ENCODE measurements at places on chromosomes 3 and 15.

- DNase-seq, result no peak
These were observed 18.7 kb downstream of the IGSF11 start for GRCh38 chr3:119015942-119016341.

GRCh38 chr3:99883138-99883461 lies 65.4 kb downstream of the CMSS1 start:
- no peak for DNase-seq

GRCh38 chr3:44330444-44330843 lies 8.1 kb upstream of the TCAIM start:
- DNase-seq, result no peak

DNA sequence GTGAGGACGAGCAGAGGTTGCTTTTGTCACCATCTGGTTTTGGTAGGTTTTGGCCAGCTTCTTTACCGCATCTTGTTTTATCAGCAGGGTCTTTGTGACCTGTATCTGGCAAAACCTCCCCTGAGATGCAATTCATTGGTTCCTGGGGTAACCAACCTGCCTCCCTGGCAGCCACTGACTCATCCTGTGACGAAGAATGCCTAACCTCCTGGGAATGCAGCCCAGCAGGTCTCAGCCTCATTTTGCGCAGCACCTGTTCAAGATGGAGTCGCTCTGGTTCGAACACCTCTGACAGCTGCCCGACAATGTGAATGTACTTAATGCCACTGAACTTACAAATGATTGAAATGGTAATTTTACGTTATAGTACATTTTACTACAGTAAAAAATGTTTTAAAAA lies 6.8 kb upstream of the ADAMTS17 start:
- DNase-seq, result no peak

GRCh38 chr15:47897525-47897924 lies 180.2 kb downstream of the SEMA6D start:
- DNase-seq, result no peak

DNA sequence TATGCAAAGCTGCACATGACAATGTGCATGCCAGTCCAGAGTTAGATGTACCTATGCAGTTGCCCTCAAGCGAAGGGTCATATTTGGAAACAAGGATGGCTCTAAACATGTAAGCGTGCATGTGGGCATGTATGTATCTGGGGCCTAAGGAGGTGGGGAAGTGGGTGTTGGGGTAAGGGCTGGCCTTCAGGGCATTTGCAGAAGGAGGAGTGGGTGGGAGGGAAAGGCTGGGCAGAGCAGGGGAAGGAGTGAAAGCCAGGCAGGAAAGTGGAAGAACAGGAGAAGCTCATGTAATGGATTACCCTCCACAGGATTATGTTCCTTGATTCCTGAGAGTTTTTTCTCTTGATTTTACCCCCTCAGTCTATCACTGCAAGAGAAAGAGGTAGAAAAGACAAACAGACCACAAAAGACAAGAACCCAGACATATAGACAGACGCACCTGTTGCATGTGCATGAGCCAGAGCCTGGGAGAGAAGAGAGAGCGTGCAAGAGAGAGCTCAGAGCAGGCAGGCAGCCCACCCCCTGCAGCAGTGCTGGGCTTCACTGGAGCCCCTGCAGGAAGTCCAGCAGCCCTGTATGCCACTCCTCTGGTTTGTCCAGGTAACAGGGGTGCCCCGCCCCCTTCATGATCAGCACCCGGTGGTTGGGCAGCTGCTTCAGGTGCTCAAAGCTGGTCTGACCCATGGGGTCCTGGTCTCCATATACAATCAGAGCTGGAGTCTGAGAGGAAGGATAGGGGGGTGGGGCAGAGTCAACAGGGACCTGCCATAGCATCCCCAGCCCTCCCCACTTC lies 1.8 kb upstream of the PCBP4 start:
- DNase-seq, result no peak

DNA sequence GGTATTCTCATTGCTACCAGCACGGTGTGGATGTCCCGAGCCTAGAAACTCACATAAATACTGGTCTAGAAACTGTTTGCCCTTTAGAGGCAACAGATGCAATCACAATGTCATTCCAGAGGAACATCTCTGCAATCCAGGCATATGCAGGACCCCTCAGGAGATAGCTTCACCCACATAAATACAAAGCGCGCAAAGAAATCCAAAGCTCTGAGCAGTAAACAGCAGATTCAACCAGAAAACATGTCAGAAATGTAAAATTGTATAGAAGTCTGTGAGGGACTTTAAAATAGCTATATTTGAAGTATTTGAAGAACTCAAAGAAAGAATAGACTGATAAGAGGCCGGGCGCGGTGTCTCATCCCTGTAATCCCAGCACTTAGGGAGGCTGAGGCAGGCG lies 291.7 kb downstream of the FAM43A start:
- DNase-seq, result no peak

GRCh38 chr3:143348486-143349327 lies 229.1 kb downstream of the CHST2 start:
- DNase-seq, result no peak

DNA sequence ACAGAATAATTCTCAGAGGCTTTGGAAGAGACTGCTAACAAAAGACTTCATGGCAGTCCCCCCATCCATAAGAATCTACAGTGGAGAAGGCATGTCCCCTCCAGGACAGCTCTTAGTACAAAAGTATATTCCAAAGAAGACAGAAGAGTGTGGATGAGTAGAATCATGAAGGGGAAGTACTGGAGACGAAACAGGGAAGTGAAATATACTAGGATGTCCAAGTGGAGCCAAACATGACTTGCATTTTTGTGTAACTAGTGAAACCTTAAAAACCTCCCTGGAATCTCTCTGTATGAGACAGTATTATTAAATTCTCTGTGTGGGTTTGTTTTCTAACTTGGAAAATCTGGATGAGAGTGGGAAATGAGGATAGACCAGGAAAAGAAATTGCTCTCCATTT lies 312.4 kb downstream of the RSL24D1 start:
- no peak for DNase-seq

- peak; percentile 69 for DNase-seq
These were observed 860 bp downstream of the RASA2 start for GRCh38 chr3:141487521-141488252.

DNA sequence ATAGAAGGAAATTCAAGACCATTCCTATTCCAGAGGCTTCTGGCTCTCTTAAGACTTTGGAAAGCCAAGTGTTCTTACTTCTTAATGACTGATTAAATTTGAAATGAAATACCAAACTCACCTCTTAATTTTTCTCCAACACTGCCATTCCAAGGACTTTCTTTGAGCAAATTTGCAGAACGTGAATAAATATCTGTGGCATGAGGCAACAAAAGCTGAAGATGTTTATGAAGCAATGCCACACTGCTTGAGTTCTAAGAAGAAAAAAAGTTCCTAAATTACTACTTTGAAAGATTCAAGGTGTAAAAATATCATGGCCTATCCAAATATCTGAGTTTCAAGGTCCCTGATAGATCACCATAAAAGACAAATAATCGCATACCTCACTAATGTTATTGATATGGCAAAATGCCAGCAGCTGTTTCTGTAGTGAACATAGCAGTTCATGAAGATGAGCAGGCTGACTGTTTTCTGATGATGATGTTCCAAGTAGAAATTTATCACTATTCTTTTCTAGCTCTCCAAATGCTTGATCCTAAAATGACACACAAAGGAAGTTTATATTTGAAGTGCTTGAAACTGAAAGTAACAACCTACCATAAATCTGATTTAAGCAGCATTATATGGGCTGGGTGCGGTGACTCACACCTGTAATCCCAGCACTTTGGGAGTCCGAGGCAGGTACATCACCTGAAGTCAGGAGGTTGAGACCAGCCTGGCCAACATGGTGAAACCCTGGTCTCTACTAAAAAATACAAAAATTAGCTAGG lies 104.4 kb downstream of the HERC1 start:
- DNase-seq, result no peak

DNA sequence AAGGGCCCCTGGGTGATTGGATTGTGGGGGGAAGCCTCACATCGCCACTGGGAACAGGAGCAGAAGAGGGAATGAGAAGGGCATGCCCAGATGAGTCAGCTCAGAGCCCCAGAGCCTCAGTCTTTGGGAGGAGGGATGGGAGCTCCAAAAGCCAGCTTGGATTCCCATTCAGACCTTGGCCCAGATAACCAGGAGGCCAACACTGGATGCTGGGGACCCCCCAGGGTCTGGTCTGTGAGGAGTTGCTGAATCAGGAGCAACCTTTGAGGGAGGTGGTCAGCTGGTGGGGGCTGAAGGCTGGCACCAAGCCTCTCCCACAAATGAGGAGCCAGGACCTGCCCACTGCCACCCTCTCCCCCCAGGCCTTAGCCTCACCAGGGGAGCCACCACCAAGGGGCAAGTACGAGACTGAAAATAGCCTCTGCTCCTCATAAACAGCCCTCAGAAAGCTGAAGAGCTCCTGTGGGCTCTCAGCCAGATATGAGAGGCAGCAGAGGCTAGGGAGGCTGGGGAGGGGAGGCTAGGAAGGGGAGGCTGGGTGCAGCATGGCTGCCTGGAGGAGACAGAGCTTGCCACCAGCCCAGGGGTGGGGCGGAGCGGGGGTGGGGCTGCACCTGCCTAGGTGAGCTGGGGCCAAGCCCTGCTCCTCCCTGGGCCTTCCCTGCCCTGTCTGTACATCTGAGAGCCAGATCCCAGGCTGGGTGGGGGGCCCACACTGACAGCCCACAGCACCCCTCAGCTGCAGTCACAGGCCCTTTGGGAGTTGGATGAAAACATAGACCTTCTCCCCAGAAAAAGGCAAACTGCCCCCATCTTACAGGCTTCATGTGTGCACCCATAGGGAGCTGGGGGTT lies 99.8 kb downstream of the SEC22A start:
- no peak for DNase-seq

- DNase-seq, result no peak
These were observed 1.7 kb downstream of the TM4SF4 start for GRCh38 chr3:149476225-149476624.

DNA sequence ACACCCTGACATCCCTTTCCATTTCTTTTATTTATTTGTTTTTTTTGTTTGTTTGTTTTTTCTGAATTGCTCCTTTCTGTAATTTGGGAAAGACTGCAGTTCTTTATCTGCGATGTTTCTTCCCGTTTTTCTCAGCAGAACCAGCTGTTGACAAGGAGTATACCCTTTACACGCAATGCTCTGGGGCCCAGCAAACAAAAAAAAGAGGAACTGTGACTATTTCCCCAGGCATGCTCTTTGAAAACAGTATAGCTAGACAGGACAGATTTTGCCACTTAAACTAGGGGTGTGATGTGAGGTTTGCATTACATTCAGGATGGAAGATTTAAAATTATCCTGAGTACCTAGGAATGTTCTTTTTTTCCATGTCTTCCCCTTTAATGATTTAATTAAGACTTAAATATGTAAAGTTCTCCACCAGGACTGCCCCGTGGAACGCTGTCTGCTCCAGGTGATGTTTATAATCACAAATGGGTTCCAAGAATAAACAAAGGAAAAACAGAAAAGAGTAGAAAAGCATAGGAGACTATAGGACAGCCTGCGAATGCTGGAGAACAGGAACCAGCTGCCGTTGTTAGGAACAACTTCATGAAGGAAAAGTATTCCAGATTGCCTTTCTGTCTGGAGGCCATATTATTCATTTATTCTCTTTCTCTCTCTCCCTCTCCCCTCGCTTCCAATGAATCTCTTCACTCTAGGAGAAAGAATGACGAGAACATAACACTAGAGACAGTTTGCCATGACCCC lies 43.3 kb downstream of the TGFBR2 start:
- no peak for DNase-seq

DNA sequence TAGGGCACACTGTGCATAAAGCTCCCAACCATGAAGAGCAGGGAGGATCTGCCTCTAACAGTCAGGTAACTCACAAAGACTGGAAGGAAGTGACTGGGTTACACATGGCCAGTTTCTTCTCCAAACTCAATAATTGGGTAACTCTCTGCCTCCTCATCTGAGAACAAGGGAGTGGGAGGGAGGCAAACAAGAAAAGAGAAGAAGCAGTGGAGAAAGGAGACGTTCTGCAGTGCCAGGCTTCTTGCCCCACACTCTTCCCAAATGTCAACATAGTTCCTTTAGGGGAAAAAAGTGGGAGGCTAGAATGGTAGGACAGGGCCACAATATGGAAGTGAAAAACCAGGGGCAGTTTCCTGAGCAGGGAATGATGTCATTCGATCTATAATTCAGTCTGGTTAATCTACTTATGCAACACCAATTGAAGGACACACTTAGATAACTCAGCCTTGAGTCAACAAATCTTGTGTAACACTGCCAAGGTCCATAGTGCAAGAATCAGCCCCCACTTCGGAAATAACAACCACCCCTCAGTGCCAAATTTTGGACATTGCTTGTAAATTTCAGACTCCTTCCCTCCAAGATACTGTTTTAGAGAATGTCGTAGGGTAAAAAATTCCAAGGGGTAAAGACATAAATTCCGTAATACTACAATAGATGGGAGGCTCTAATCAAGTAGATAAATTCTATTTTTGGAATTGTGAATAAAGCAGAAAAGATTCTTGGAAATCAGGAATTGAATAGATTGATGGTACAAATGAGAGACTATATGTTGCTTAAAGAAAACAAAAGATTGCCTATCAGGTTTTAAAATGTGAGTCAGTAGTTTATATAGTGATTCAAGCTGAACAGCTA lies 143.0 kb downstream of the LPP start:
- no peak for DNase-seq

- DNase-seq, result no peak
These were observed 45.9 kb upstream of the SEC61A1 start for GRCh38 chr3:128006061-128007032.

GRCh38 chr15:42037656-42038055 lies 16.8 kb upstream of the PLA2G4E start:
- no peak for DNase-seq

GRCh38 chr15:38554354-38554753 lies 10.3 kb downstream of the RASGRP1 start:
- no peak for DNase-seq

DNA sequence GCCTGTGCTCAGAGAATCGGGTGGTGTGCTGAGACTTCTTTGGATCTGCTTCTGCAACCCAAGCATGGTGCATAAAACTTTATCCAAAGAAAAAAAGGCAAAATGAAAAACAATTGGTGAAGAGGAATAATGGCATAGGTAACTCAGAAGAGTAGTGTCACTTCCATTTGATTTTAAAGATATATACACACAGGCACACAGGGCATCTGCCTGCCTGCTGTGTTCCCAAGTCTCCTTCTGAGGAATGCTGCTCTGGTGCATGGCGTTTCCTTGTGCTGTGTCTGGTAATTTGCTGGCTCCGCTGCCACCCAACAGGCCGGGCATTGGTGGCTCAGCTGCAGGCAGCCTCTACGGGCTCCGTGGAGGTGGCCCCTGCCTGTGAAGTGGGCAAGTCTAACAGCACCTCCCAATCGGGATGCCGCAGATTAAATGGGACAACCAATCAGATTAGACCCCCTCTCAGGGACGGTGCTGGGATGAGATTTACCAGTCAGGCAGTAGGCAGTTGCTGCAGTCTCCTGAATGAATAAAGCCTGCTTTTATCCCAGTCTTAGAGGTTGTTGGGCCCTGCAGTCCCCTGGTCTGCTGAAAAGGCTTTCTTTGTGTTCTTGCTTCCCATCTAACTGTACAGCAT lies 253.7 kb upstream of the RASGRP1 start:
- no peak for DNase-seq
